ENCODE measurements at places on chromosomes 13 and 19. TPM values are rescaled to one million over a fixed set of nuclear protein-coding genes. Genes with fewer than 3 reads are reported as not detected.
A peak's percentile ranks its signal among the peaks of the same experiment; 100 is the strongest.

The PSPN gene
- 2.5 TPM for polyA plus RNA-seq

The TBXA2R gene
- polyA plus RNA-seq: 1.3 TPM

The DCAF15 gene
- 26.8 TPM for polyA plus RNA-seq

The COL4A2 gene
- 164 TPM for polyA plus RNA-seq

The ZNF443 gene
- 6.4 TPM for polyA plus RNA-seq

The VSTM2B gene
- 8.3 TPM for polyA plus RNA-seq

The BST2 gene
- polyA plus RNA-seq: 31.4 TPM

The KRTDAP gene
- polyA plus RNA-seq: 0.40 TPM

The KLK13 gene
- 0.45 TPM for polyA plus RNA-seq

The BICRA gene
- 11.9 TPM for polyA plus RNA-seq

- peaks cover 19% of the 10 kb centered on the region for H3K4me1 ChIP-seq
- no peak for DNase-seq
- no peaks in the 10 kb centered on the region for H3K36me3 ChIP-seq
Measured at GRCh38 chr13:110350509-110350908, 43.4 kb downstream of the COL4A2 start.

DNA sequence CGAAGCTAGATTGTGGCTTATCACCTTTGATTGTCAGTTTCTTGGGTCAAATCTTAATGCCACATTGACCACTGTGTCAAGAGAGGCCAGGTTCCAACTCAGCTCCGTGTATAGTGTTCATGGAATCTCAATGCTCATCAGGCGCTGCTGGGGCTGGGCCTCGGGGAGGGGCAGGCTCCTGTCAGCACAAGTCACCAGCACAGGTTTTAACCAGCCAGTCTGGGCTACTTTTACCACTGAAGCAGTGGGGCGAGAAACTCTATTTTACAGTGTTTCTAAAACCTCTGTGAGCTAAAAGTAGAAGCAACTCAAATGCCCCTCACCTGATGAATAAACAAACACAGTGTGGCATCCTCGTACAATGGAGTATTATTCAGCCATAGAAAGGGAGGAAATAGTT, 118.7 kb upstream of the GJB6 start:
- no peaks in the 10 kb centered on the region for H3K36me3 ChIP-seq
- no peak overlapping the region for H3K27ac ChIP-seq
- no peaks in the 10 kb centered on the region for H3K4me1 ChIP-seq
- DNase-seq: no peak

DNA sequence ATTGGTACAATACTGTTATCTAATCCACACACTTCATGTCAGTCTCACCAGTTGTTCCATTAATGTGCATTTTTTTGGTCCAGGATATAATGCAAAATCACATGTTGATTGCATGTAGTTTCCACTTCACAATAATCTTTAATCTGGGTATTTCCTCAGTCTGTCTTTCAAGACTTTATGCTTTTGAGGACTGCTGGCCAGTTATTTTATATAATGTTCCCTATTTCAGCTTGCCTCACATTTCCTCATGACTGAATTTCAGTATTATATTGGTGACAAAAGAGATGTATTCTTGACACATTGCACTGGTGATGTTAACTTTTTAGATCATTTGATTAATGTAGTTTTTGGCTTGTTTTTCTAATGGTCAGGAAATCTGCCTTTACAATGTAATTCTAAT, 368.3 kb downstream of the IRS2 start:
- no peak for DNase-seq
- peaks cover 2% of the 10 kb centered on the region for H3K4me1 ChIP-seq
- no peak overlapping the region for H3K27ac ChIP-seq
- H3K36me3 ChIP-seq: no peaks in the 10 kb centered on the region
- H3K4me3 ChIP-seq: no peak overlapping the region

DNA sequence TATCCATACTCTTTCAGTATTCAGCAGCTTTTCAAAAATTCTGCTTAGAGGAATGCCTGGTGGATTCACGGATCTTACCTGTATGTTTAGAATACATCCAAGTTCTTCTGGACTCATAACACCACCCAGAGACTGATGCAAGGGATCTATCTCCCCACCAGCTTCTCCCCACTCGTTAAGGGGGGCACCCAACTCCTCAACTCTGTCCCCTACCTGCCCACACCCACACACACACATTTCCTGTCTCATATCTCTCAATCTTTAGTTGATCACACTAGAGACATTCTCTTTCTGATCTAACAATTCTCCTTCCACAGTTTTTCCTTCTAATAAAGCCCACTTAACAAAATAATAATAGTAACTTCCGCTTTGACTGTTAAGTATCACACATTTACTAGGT, 110.1 kb downstream of the DLEU7 start:
- H3K36me3 ChIP-seq: no peaks in the 10 kb centered on the region
- no peaks in the 10 kb centered on the region for H3K4me1 ChIP-seq
- no peaks in the 10 kb centered on the region for H3K27me3 ChIP-seq
- no peak overlapping the region for H3K4me3 ChIP-seq

DNA sequence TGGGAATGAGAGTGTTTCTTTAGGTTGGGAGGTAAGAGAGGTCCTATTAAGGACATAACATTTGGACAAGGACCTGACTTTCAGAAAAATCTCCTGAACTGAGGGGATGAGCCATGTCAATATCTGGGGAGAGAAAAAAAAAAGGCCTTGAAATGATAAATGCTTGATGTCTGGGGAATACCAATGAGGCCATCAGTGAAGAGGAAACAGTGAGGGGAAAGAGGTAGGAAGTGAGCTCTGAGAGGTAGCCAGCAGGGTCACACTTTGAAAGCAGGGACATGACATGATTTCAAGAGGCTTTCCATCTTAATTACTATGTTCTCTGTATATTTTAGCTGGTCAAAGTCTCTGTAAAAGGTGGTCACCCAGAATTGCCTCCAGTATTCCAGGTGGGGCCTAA, 9.9 kb upstream of the UBE2L5 start:
- H3K4me1 ChIP-seq: peaks cover 8% of the 10 kb centered on the region
- no peaks in the 10 kb centered on the region for H3K27me3 ChIP-seq
- DNase-seq: no peak

- H3K36me3 ChIP-seq: peaks cover 3% of the 10 kb centered on the region
- H3K4me3 ChIP-seq: peak overlapping the region; percentile 14
- peak; percentile 78 for DNase-seq
- peaks cover 2% of the 10 kb centered on the region for H3K27me3 ChIP-seq
- peaks cover 15% of the 10 kb centered on the region for H3K4me1 ChIP-seq
- H3K27ac ChIP-seq: peak overlapping the region; percentile 59
Measured at GRCh38 chr19:3047496-3048189, 14.7 kb downstream of the TLE5 start.

DNA sequence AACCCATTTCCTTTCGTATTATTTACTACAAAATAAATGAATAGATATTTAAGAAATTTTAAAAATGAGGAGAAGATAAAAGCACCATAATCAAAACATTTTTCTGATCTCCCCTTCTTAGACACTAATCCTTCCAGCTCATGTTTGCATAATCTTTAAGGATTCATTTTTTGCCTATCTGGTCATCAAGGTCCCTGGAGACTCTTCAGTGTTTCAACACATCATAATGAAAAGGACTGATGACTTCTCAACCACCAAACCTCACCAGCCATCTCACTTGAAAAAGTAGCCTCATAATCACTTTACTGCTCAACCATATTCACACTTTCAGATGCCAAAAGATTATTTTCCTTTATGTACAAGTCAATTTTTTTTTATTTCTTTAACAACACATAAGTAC, 80.1 kb downstream of the DCLK1 start:
- H3K4me1 ChIP-seq: no peaks in the 10 kb centered on the region
- DNase-seq: no peak
- no peak overlapping the region for H3K4me3 ChIP-seq
- no peak overlapping the region for H3K27ac ChIP-seq
- no peaks in the 10 kb centered on the region for H3K27me3 ChIP-seq

- no peaks in the 10 kb centered on the region for H3K4me1 ChIP-seq
- no peaks in the 10 kb centered on the region for H3K36me3 ChIP-seq
- no peak overlapping the region for H3K27ac ChIP-seq
- peaks cover 3% of the 10 kb centered on the region for H3K27me3 ChIP-seq
Measured at GRCh38 chr19:366951-367350, 22.4 kb upstream of the MIER2 start.

GRCh38 chr19:52664461-52664860, 26.3 kb upstream of the ZNF83 start:
- no peak overlapping the region for H3K27ac ChIP-seq
- no peaks in the 10 kb centered on the region for H3K4me1 ChIP-seq
- DNase-seq: no peak
- peaks cover 8% of the 10 kb centered on the region for H3K36me3 ChIP-seq
- H3K27me3 ChIP-seq: no peaks in the 10 kb centered on the region
